Right renal pelvis (tissue), 4 donors: ENCODE measurements at places on chromosomes 2 and 18.

DNA sequence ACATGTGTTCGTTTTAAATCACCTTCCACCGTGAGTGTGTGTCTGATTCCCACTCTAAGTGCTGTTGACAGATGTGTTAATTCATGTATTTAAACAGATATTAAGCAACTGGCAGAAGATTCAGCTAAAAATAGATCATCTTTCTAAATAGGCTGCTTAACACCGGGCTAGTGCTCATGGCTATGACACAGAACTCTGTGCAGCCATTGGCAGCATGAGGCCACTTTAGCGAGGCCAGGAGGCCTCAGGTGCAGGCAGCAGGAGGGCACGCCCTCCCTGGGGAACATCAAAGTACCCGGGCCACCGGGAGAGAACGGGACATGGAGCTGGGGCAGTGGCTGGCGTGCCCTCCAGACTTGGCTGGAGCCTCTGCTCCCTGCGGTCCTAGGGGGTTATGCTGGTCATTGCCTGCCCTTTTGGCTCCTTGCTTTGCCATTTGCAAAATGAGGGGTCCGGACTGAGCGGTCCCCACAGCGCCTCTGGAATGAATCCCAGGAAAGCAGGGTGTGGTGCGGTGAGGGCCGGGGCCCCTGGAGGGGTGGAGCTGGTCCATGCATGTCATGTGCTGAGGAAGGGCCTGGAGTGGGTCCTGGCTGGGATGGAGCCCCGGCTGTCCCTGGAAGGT lies 62.8 kb upstream of the HDAC4 start:
- DNase-seq, result no peak

GRCh38 chr2:19706332-19706731 lies 195.5 kb downstream of the TTC32 start:
- no peak for DNase-seq

GRCh38 chr18:74745633-74746403 lies 148.1 kb downstream of the ZNF407 start:
- no peak for DNase-seq

GRCh38 chr18:52481116-52481515 lies 141.1 kb downstream of the DCC start:
- DNase-seq, result no peak

DNA sequence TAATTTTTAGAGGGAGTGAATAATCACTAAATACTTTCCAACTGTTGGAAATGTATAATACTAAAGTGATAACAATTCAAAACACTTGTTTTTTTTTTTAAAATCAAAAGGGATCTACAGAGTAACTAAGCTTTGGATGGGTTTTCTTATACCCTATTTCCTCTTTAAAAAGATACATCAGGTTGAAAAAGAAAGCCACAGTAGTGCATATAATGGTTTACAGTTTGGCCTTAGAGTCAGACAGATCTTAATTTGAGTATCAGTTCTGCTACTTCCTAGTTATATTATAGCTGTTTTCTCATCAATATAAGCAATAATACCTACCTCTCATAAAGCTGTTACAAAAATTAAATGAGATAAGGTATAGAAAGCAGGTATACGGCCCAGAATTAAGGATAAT lies 28.5 kb downstream of the PSME4 start:
- no peak for DNase-seq
